HEK293T (cell line): ENCODE measurements at places on chromosomes 5 and 9.

- no peak for DNase-seq
Measured at GRCh38 chr9:112327718-112328450, 5.5 kb downstream of the PTBP3 start.

DNA sequence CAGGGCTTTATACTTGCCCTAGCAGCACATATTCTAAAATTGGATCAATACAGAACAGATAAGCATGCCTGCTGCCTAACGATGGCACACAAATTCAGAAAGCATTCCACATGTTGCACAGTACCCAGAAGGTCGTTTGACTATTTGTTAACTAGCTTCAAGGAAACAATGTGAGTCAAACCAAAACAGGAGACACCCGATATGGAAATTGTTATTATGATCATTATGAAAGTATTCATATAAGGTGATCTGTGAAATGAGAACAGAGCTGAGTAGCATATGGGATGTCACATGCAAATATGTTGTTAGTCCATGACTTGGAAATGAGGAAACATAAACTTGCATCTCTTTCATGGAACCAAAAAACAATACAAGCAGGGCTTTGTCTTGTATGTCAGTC lies 56.3 kb upstream of the BICD2 start:
- DNase-seq: no peak

GRCh38 chr9:34565856-34566255 lies 23.7 kb downstream of the CNTFR start:
- DNase-seq: no peak

GRCh38 chr5:163633926-163634460 lies 128.6 kb downstream of the MAT2B start:
- no peak for DNase-seq

DNA sequence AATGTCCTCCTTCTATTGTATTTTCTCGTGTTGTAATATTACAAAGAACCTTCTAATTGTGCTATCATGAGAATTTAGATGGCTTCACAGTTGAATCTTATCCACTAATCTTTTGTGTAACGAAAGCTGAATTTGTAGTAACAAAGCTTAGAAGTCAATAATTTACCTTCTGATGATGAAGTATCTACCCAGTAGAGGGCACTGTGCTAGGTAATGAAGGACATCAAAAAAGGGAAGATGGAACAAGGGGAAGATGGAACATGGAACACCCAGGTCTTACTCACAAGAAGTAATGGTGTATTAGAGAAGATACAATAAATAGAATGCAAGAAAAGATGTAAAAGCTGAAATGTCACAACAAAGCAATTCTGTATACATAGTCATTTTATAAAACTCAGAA lies 131.0 kb upstream of the CCNG1 start:
- DNase-seq: peak; percentile 8

GRCh38 chr5:82719368-82719767 lies 357.8 kb downstream of the TMEM167A start:
- no peak for DNase-seq

DNA sequence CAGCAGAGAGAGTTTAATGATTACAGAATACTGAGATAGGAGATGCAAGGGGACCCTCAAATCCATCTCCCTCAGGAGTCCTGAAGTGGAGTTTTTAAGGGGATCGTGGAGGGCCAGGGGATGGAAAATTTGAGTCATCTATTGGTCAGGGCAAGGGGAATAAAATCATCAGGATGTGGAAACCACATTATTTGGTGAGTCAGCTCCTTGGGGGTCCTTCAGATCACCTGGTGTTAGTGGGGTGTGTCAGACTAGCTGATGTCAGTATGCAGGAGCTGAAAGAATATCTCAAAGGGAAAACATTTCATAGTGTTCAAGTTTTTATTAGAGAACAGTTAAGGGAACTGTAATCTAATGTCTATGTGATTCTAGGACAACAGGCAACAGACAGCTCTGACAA lies 183.0 kb upstream of the FTMT start:
- no peak for DNase-seq

GRCh38 chr5:102036927-102037326 lies 259.2 kb downstream of the SLCO4C1 start:
- no peak for DNase-seq

- DNase-seq: no peak
Measured at GRCh38 chr9:89838621-89839020, 233.8 kb downstream of the GADD45G start.

GRCh38 chr5:133445744-133446143 lies 166.6 kb downstream of the FSTL4 start:
- no peak for DNase-seq

- no peak for DNase-seq
Measured at GRCh38 chr9:96135076-96135752, 166.8 kb downstream of the HSD17B3 start.

DNA sequence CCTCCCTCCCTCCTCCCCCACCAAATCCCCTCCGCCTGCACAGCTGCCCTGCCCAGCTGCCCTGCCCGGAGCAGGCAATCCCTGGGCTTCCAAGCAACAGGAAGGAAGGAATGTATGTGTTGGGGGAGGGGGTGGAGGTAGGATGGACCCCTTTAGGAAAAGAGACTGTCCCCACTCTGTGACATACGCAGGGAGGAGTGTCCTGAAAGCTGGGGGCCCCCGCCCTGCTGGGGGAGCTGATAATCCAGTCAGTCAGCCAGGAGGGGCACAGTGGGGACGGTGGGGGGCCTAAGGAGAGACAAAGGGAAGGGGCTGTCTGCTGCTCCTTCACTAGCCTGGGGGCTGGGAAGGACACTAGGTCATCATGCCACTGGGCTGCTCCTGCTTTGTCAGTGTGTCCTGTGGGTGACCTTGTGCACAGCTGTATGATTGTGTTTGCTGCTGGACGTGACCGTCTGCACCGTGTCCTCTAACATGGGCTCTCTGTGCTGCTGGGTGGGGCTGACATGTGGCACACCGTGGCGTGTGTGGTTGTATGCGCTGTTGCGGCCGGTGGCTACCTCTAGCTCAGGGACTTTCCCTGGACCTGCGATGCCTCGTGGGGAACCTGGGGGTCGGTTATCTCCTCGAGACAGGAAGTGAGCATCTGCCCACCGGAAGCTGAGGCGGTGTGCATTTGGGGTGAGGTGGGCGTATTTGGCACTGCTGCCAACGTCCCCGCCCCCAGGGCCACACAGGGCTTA lies 3.0 kb downstream of the N4BP3 start:
- DNase-seq: no peak

- DNase-seq: no peak
Measured at GRCh38 chr5:179142434-179143198, 82.4 kb downstream of the ZNF354C start.

DNA sequence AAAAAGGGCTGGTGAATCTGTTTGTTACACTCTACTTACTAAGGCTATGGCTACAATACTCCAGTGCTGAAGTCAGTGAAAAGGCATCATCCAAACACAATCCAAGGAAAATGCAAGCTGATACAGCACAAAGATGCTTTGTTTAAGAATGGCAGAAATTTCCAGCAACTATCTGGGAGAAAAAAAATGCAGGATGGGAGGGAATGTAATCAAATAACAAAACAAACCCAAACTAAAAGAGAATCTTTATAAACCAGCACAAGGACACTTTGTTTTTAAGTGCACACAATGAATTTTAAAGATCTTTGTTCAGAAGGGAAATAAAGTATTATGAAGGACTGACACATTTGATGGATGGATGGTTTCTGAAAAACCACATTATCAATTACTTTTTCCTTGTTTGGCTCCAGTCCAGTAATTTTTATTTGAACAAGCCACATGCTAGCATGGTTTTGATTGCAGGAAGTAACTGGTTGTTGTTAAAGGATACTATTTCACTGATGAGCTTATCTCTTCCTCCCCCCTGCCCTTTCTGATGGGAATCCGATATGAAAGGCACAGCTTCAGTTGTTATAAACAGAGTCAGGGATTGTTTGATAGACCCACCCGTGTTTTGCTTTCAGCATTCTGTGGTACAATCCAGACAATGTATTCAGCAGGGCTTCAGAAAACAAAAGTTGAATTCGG lies 12.1 kb upstream of the TLE4 start:
- DNase-seq: no peak

- no peak for DNase-seq
Measured at GRCh38 chr9:136305804-136306203, 1.9 kb upstream of the CCDC187 start.

GRCh38 chr5:86756839-86757238 lies 139.1 kb downstream of the COX7C start:
- no peak for DNase-seq

- no peak for DNase-seq
Measured at GRCh38 chr5:102795526-102795925, 40.4 kb downstream of the PAM start.

- DNase-seq: peak; percentile 46
Measured at GRCh38 chr5:135944967-135945560, 9.7 kb downstream of the LECT2 start.

DNA sequence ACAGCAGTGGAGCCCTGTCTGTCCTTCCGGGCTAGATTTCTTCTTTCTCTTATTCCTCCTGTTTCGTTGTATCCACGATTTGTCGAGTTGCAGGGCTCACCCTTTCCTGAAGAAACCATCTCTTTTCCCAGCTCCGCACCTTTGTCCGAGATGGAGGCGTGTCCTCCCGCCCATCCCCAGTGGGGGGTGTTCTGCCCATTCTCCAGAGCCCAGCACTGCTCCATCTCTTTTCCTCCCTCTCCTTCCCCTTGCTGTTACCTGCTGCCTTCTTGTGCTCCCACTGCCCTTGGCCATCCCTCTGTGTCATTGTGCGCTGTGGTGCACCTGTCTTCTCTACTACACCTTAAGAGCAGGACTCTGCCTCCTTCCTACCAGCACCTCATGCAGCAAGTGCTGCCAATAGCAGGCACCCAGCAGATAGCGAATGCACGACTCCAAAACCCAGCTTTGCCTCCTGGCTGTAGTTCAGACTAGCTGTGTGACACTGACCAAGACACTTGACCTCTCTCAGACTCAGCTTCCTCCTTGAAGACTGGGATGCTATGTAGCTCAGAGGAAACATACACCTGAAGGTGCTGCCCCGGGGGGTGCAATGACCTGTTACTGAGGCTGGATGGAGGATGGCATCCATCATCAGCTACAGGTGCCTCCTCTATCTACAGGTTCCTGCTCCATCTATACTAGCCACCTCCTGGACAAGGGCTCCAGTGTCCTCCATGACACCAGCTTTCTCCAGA lies 8.9 kb downstream of the OR13J1 start:
- no peak for DNase-seq

DNA sequence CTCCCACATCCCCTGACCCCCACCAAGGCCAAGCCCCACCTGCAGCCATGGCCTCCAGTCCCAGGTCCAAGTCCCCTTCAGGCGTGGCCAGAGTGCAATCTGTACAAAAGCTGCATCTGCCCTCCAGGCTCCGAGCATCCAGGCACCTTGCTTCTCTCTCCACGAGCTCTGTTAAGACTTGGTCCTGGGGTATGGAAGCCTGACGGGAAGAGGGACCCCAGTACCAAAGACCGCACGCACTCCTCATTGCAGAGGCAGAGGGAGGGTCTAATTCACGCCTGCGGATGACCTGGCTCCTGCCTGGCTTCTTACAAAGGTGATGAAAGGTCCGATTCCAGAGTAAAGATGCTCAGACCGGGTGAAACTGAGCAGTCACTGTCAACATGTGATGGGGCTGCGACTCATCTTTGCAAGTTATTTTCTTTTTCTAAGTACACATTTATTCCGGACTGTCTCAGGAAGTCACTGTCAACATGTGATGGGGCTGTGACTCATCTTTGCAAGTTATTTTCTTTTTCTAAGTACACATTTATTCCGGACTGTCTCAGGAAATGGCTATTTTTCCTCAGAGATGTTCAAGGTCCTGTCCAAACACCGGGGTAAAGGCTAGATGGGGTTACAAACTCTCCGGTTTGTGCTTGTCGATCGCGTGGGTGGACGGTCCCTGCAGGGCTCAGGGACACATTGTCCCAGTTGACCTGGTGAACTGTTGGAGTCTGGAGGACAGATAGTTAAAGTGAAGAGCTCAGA lies 252.0 kb upstream of the IRX4 start:
- DNase-seq: no peak

GRCh38 chr5:113090336-113091106 lies 113.9 kb downstream of the DCP2 start:
- no peak for DNase-seq

- no peak for DNase-seq
Measured at GRCh38 chr5:1757511-1757910, 42.1 kb downstream of the MRPL36 start.

GRCh38 chr5:158967541-158967940 lies 132.2 kb downstream of the EBF1 start:
- DNase-seq: no peak

GRCh38 chr5:44372028-44372427 lies 17.2 kb downstream of the FGF10 start:
- DNase-seq: no peak

DNA sequence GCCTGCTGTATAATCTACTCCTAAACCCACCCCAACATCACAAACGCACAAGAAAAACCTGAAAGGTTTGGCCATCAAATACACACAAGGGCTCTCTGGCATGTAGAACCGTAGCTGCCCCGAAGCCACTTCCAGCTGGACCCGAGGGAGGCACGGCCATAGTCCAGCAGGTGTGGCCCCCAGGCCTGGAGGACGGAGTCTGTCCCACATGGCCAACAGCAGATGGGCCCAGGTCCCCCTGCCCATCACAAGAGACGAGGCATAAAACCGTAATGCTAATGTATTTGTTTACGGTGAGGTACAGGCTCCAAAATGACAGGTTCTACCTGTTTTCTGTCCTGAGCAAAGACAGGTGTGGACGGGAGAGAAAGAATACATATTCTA lies 234.2 kb downstream of the SYK start:
- no peak for DNase-seq

GRCh38 chr5:176446028-176446665 lies 2.0 kb upstream of the FAF2 start:
- DNase-seq: no peak

DNA sequence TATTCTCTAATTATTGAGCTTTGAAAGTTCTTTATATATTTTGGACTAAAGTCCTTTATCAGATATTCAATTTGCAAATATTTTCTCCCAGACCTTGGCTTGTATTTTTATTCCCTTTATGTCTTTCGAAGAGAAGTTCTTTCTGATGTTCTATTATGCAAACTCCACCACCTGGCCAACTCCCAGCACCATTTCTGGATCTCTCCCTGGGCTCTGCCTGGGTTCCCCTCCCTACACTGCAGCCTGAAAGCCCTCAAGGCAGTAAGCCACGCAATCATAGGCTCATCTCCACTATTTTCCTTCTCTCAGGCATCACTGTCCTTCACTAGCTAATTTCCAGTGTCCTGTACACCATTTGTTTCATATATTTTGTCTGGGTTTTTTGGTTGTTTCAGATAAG lies 76.1 kb downstream of the GRAMD2B start:
- no peak for DNase-seq

- no peak for DNase-seq
Measured at GRCh38 chr9:124721109-124721906, 49.8 kb downstream of the NR6A1 start.
